NCI-H510A treated with DMSO at 0.1 percent for 48 hours (cell line): ENCODE measurements at places on chromosomes 5 and 9.

DNA sequence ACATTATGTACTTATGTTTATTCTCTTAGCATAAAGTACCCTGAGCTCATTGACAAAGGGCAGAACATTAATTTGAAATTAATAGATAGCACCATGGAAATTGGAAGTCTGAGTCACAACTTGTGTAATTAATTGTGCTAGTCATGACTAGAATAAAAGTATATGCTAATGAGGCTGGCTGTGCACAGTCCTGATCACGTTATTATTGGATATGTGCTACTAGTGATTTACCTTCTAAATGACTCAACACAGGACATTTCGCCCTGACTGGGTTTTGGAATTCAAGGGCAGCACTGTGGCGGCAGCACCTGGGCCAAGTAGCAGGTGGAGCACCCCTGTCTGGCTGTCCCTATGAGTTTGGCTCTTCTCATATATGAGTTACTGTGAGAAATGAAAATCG, 341.8 kb downstream of the ICE1 start:
- DNase-seq, result no peak

DNA sequence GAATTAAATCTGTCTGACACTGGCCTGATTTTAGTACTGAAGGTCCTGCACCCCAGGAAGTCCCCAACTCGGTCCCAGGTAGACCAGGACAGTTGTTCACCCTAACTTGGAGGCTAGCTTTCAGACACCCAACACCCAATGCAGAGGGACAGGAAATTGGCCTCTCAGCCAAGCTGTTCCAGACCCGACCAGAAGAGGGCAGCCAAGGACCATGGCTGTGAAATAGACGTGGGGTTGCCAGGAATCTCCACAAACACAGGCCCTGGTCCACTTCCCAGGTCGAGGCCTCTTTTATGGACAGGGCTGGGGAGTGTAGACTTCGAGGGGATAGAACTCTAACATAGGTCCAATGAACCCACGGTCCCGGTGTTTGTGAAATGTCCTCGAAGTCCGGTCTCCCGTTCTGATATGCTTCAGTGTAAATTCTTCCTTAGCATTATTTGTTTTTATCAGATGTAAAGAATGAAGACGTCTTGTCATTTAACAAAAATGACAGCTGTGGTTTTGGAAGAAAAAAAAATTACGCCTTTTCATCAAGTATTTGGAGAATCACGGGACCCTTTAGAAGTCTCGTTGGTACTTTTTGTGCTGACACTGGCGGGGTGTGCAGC, 260.3 kb upstream of the ADAMTS16 start:
- DNase-seq, result peak; percentile 16

- no peak for DNase-seq
Measured at GRCh38 chr5:39661026-39661779, 236.4 kb upstream of the DAB2 start.

DNA sequence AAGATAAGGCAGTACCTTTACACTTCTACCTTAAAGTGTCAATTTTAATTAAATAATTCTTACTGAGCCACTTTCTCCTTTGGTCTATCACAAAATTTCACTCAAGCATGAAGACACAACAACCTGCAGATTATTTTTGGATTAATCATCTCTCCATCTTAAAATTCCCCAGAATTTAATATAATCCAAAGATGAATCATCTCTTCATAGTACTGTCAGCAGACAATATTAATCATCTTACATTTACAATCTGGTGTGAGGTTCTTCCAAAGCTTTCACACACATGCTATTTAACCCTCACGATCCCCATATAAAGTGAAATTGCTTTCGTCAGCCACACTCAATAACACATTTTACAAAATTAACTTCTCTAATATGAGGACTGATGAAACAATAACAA, 43.0 kb downstream of the LHFPL2 start:
- DNase-seq, result no peak

DNA sequence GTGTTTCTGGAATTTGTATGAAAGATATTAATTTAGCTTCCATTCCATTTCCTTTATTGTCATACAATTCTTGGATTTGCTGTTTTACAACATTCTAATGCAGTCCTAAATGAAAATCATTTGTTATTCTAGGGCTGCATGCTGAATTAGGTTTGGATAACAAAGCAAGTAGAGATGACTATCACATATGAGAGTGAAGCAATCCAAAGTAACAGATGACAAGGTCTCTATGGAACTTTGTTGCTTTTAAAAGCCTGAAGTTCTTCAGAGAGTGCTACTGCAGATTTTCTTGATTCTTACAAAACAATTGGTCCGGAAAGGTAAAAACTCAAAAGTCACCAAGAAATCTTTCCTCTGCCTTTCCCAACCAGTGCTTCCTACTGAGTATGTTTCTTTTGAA, 56.9 kb upstream of the VCAN start:
- no peak for DNase-seq

GRCh38 chr5:115096034-115096769, 73.5 kb downstream of the TRIM36 start:
- no peak for DNase-seq

GRCh38 chr5:58245476-58245840, 214.4 kb downstream of the PLK2 start:
- no peak for DNase-seq

DNA sequence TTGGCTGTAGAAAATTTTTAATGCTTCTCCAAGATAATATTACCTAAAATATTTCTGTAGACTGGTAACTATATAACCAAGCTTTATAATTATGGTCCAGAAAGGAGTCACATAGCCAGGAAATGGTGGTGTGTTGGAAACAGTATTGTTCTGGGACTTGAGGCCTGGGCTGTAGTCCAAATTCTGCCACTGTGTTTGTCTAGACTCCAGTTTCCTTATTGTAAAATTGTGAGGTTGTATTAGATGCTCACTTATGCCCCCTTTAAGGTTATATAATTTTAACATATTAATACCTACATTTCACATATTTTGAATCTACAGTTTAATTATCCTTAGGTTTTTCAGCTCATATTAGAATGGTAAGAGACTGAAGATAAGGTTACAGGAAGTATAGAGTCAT, 42.4 kb downstream of the STX17 start:
- DNase-seq, result no peak

DNA sequence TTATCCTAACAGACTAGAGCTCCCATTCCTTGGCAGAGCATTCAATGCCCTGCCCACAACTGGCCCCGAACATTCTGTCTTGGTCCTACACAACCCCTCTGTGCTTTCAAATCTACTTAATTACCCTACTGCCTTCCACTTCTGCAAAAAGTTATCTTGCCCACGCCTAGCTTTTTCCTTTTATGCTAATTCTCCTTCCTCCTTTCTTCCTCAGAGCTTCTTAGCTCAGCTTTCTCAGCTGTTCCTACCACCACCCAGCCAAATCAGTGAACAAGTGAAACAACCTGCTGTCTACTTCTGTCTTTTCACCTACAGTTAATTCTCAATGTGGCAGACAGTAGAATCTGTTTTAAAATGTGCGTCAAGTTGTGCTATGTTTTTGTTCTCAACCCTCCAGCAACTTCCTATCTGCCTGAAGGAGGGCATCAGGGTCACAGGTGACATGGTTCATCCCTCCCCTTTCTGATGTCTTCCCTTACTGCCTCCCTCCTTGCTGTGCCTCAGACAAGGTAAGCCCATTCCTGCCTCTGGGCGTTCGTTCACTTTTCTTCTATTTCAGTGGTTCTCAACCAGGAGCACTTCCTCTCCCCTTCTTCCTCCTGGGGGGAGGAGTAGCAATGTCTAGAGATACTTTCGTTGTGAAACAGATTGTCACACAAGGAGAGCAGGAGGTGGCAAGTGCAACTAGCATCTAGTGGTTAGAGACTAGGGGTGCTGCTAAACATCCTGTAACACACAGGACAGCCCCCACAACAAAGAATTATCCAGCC, 1.3 kb upstream of the REEP5 start:
- no peak for DNase-seq

- no peak for DNase-seq
Measured at GRCh38 chr5:74482523-74482922, 158.0 kb downstream of the ENC1 start.

DNA sequence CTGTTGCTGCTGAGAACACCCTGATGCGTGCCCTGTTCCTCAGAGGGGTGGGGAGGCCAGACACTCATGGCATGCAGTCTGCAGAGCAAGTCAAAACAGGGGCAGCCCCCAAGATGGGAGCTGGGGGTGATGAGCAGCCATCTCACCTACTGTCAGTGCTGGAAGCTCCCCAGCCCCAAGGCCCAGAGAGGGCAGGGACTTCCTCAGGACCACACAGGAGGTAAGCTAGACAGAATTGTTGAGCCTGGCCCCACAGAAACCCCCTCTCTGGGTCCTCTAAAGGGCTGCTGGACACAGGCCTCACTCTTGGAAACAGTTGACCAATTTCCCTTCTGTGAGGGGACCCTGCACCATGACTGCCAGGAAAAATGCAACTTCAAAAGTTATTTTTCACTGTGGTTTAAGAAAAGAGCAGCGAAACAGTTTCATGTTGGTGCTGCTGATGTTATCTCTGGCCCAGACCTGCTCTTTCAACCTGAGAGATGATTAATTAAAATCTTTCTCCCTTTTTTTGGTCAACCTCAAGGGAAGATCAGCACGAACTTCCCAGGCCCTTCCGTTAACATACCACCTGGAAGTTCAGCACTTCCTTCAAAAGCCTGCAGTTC, 9.6 kb downstream of the CSF2 start:
- no peak for DNase-seq

GRCh38 chr9:89149726-89150125, 28.9 kb downstream of the SHC3 start:
- no peak for DNase-seq

GRCh38 chr5:38208782-38209378, 49.5 kb upstream of the EGFLAM start:
- peak; percentile 52 for DNase-seq
